ENCODE measurements at places on chromosomes 4 and X.

DNA sequence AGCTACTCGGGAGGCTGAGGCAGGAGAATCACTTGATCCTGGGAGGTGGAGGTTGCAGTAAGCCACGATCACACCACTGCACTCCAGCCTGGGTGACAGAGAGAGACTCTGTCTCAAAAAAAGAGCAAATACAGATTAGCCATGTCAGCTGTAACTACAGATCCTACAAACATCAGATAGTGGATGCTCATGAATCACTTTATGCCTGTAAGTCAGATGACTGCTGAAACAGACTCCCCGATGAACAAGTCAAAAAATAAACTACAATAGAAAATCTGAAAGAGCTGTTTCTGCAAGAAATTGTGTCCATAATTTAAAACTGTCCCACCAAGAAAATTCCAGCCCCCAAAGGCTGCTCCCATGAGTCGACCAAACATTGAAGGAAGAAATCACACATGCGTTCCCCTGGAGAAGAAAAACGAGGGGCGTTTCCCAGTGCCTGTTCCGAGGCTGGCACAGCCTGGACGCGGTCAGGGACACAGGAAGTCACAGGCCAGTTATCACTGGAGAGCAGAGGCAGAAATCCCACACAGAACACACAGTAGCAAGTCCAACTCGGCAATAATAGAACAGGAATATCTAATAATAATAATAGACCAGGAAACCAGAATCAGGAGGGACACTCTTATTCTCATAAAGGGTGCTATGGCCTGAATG, 30.0 kb upstream of the GTPBP6 start:
- no peak for DNase-seq

DNA sequence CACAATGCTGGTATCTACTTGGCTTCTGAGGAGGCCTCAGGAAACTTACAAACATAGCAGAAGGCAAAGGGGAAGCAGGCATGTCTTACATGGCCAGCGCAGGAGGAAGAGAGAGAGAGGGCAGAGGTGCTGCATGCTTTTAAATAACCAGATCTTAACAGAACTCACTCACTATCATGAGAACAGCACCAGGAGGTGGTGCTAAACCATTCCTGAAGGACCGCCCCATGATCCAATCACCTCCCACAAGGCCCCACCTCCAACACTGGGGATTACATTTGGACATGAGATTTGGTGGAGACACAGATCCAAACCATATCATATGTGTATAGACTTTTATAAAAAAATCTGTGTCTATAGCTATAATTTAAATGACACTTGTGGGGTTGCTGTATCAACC, 48.6 kb upstream of the ERVMER34-1 start:
- DNase-seq: no peak

DNA sequence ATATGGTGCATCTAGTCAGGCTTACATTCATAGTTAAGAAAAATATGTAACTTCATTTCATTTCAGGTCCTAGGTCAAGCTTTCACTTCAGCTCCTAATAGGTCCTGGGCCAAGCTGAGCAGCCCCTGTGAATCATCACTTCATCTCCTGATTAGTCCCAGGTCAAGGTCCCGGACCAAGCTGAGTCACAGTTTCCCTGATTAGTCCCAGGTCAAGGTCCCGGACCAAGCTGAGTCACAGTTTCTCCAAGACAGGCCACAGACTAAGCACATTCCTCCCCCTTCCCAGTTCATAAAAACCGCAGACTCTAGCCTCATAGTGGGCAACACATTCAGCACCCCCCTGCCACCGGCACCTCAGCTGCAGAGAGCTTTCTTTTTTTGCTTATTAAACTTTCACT, 1331.8 kb downstream of the PCDH19 start:
- DNase-seq: no peak

- DNase-seq: no peak
Measured at GRCh38 chr4:2593003-2593402, 56.6 kb downstream of the FAM193A start.

DNA sequence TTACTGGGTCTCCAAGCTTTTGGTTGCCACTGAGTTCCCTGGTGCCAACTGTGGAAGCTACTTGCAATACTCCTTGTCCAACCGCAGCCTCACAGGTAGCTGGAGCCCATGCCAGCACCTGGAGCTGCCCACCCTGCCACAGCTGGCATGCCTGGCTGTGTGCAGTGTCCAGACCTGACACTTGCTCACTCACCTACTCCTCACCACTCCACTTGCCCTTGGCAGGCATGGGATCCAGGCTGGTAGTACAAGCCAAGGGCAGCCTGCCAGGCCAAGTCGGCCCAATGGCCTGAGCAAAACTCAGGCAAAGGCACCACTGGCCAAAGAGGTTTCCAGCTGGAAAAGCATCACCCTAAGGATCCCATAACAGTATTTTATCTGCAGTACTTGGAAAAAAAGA, 246.3 kb downstream of the PDGFC start:
- DNase-seq: no peak

DNA sequence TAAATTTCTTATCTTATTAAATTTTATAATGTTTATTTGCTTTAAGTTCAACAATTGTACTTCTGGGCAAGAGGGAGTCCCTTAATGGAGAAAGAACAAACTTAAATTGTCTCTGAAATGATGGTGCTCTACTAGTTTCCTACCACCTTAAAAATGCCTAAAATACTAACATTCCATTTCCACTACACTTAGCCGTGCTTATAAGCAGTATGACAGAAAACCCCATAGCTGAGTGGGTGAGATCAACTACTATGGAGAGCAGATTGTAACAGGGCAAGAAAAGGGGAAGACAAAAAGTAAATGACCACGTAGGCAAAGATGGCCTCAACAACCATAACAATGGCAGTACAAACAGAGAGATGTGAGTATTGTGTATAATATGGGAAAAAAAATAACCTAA, 35.0 kb downstream of the RFC1 start:
- DNase-seq: peak; percentile 3

- peak; percentile 80 for DNase-seq
Measured at GRCh38 chrX:40097504-40098263, at the start of gene BCOR. BCOR (minus strand) TSS chrX:40097958; CDS start chrX:40077929, 20,029 bp downstream.

GRCh38 chr4:120055795-120056194, 10.9 kb downstream of the MAD2L1 start:
- no peak for DNase-seq

- DNase-seq: no peak
Measured at GRCh38 chr4:35700663-35701062, 543.7 kb downstream of the ARAP2 start.

- no peak for DNase-seq
Measured at GRCh38 chr4:105956569-105956968, 61.3 kb downstream of the NPNT start.
